ENCODE measurements at places on chromosomes 12 and 14.

DNA sequence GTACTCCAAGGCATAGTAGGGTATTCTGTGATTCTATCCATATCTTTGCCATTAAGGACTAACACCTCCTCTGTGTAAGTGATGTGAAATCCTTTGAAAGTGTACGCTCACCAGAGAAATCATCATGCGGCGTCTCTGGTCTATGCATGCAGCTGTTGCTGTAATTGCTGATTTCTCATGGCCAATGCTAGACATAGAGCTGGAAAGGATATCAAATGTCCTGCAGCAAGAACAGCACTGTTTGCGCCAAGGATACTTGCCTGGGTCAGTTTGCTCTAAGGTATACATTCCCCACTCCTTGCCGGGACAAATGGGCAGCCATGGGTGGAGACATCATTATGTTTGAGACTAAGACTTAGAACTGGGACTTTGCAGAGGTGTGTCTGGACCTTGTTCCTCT is 896.4 kb downstream of the BCL11B start:
- no peak for DNase-seq

- DNase-seq = no peak
These were observed 11.7 kb upstream of the RIN3 start for GRCh38 chr14:92501891-92502351.

DNA sequence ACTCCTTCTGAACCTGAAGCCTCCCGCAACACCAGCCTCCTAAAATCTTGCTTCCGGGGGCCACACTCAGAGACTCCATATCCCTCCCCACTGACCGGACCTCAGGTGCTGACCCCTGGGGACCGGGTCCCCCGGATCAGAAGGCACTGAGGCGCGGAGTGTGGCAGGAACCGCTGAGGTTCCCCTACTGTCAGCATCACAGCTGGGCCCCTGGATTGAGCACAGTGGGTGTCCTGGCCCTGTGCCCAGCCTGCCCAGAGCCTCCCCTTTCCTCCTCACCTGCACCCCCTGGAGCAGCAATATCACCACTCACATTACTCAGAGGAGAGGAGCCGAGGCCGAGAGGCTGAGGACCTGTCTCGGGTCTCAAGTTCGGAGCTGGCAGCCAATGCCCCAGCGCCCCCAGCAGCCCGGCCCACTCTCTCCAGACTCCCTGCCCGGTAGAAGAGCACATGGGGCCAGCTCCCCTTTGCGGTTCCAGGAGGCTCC is 101.2 kb upstream of the EIF5 start:
- no peak for DNase-seq

- no peak for DNase-seq
These were observed 53.6 kb upstream of the BCL11B start for GRCh38 chr14:99325591-99325990.

GRCh38 chr12:18242380-18243089 is 18.8 kb upstream of the PIK3C2G start:
- DNase-seq = no peak

DNA sequence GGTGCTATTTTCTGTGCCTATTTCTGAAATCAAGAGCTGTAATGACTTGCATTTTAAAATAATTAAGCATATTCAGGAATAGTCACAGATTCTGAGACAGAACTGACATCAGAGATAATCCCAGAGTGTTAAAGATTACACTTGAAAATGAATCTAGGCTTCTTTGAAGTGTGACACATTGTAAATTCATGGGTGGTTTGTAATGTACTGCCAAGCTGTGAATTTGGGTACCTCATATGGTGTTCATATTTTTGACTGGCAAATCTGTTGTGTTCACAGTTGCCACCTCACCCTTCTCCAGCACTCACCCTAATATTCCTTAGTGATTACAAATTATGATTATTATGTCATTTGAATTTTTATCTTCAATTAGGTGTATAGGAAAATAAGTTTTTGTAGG is 78.5 kb upstream of the CSRP2 start:
- DNase-seq = no peak

DNA sequence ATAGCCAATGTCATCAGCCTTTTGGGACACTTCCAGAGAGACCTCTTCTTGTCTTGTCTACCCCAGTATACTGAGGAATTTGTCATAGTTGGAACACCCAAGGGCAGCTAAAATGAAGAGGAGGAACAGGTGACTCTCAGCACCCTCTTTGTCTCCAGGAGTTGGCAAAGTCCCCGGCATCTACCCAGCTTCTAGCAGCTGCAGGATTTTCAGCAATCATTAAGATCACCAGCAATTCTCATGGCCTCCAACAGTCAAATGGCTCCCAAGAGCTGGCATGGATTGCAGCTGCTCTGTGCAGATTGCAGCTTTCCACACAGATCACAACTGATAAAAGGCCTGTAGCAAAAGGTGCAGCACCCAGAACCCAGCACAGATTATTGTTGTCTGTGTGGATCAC is 32.9 kb downstream of the RERGL start:
- DNase-seq = no peak

DNA sequence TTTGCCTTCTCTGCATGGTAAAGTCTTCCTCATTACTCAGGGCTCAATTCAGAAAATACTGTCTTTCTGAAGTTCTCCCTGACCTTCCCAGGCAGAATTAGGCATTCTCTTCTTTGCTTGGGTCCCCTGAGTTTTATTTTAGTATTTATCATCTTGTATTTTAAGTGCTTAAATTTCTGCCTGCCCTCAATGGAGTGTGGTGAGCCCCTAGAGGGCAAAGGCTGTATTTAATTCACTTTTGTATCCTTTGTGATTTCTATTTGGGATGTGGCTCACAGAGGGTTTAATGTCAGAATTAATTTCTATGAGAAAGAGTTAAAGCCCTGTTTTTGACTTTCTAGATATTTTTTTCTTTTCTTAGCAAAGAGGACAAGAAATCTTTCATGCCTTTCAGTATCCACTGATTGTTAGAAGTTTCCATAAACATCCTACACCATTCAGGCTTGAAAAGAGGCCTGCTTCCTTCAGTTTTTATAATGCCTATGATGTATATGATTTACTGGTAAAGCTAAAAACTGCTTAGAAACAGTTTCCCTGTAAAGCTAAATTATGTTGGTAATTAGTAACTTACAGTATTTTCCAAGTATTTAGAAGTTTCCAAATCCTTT is 55.6 kb upstream of the PTPRB start:
- DNase-seq = peak; percentile 14

GRCh38 chr14:58280954-58281787 is 17.2 kb upstream of the ARID4A start:
- peak; percentile 56 for DNase-seq

GRCh38 chr14:61899497-61899896 is 137.3 kb downstream of the SNAPC1 start:
- no peak for DNase-seq

DNA sequence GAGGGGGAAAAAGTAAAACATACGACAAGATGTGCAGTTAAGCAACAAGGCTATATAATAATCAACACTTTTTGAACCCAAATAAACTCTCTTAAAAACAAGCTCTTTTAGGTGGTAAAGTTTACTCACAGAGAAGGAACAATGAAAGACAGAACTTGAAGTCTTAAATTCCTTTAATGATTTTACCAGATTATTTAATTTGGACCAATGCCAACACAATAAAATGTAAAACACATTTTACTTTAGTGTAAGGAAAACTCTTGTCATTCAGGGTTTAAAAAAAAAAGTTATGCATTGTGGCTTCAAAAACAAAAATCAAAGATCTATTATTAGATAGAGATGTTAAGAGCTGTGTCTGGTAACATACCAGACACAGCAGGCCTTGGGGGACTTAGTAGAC is 13.1 kb downstream of the TSPAN8 start:
- DNase-seq = no peak
